Stimulated activated CD4-positive, alpha-beta T cell treated with anti-CD3 and anti-CD28 coated beads, Interleukin-1b, Interleukin-23, amount 100 ng/mL, for 1 hour (primary cell): ENCODE measurements at places on chromosomes 11 and 22.

- DNase-seq: no peak
Observed at GRCh38 chr11:134407923-134408322, 4.1 kb downstream of the B3GAT1 start.

GRCh38 chr11:3807909-3808860 is at the start of gene PGAP2:
TSS of gene PGAP2 (plus strand) at chr11:3808560. CDS start at chr11:3811260, 2,700 bp downstream.
- DNase-seq: no peak

- no peak for DNase-seq
Observed at GRCh38 chr11:35812828-35813227, 131.0 kb upstream of the LDLRAD3 start.

DNA sequence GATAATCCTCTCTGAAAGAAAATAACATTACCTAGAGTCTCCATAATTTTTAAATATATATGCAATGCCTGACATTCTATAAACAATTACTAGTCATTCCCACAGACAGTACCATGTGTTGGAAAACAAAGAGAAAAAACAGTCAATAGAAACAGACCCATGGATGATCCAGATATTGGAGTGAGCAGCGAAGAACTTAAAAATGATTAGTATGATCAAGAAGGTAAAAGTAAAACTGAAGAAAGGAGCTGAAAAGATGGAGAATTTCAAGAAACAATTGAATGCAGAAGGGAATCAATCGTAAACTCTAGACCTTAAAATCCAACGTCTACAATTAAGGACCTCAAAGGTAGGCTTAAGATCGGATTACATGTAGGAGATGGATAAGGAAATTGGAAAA is 330.6 kb downstream of the SHANK2 start:
- DNase-seq: no peak

- no peak for DNase-seq
Observed at GRCh38 chr22:39463931-39464390, 7.1 kb downstream of the MGAT3 start.

DNA sequence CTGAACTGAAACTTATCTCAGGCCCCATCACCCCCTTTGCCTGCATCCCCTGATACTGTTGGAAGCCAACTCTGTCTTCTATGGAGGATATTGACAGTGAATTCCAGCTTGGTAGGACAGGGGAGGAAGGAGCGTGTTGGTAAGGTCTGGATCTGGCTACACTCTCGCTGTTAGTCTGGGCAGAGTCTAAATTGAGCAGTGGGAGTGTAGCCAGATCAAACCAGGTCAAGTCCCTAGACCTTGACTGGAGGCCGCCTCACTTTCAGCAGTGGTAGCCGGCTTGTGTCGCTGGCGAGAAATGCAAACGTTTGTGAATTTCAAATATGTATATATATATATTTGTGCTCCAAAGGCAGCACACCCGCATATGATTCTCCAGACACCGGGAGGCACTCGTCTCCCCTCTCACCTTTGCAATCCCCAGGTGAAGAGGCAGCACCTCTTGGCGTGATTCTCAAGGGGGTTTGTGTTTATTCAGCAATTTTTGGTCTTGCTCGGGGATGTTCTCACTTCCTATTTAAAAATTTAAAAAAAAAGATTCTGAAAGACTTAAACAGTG is 26.7 kb downstream of the DHCR7 start:
- no peak for DNase-seq

- no peak for DNase-seq
Observed at GRCh38 chr11:31815711-31816467, 4.8 kb upstream of the PAX6 start.

GRCh38 chr11:10325277-10326011 is 20.6 kb downstream of the ADM start:
- no peak for DNase-seq

GRCh38 chr22:39446239-39446721 is 10.5 kb upstream of the MGAT3 start:
- DNase-seq: no peak

- DNase-seq: no peak
Observed at GRCh38 chr22:46878191-46878948, 115.9 kb downstream of the TBC1D22A start.

DNA sequence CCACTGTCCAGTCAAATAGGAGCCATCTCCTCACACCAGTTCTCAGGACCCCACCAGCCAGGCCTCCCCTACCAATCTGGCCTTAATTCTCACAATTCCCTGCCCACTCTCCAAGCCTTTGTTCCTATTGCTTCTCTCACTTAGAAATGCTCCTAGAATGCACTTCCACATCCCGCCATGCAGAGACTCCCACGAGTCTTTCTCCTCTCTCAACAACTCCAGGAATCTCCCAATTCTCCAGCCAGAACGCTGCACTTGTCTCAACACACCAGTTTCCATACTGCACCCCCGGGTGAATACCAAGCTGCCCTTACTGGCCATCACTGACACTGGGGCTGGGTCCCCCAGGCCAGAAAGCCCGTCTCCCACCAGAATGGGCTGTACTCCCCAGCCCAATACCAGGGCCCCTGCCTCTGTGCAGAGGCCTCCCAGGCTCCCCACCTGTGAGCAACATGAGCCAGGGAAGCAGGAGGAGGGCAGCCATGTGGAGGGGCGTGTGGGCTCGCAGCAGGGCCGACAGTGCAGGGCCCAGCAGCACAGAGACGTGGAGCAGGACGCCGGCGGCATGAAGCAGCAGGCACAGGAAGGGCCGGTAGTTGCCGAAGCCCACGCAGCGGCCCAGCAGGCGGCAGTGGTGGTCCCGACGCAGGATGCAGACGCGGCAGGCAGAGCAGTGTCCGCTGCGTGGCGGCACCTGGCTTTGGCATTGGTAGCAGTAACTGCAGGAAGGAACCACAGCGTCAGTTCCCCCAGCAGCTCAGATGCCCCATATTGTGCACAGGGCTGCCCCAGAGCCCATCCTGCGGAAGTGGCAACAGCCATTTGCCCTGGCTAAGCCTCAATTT is 2.4 kb downstream of the ZDHHC24 start:
- DNase-seq: no peak

- no peak for DNase-seq
Observed at GRCh38 chr11:9313648-9314290, 624 bp downstream of the TMEM41B start.

DNA sequence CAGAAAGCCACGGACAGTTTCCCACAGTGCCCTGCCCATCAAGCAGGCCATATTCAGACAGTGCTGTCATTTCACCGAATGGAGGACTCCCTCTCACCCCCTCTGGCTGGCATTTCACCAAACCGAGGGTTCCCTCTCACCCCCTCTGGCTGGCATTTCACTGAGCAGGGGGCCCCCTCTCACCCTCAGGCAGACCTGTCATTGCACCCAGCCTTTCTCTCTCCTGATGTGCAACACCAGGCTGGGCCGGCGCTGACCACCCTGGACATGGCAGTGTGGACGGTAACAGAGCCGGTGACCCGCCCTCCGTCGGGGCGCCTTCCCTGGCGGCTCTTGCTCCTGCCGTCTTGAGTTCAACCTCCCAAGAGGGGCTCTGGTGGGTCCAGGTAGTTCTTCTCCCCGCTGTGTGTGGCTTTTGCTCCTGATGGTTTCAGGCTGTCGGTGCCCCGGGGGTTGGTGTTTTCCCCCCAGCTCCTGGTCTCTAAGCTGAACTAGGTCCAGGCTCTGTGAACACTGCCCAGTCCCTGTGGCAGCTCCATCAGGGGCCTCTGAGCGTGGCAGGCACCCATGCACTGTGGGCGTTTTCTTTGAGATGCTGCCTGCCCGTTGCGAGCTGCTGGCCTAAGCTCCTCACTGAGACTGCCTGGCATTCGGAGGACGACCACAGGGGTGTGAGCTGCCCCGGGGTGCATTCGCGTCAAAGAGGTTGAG is 46.9 kb downstream of the SMIM38 start:
- DNase-seq: no peak

DNA sequence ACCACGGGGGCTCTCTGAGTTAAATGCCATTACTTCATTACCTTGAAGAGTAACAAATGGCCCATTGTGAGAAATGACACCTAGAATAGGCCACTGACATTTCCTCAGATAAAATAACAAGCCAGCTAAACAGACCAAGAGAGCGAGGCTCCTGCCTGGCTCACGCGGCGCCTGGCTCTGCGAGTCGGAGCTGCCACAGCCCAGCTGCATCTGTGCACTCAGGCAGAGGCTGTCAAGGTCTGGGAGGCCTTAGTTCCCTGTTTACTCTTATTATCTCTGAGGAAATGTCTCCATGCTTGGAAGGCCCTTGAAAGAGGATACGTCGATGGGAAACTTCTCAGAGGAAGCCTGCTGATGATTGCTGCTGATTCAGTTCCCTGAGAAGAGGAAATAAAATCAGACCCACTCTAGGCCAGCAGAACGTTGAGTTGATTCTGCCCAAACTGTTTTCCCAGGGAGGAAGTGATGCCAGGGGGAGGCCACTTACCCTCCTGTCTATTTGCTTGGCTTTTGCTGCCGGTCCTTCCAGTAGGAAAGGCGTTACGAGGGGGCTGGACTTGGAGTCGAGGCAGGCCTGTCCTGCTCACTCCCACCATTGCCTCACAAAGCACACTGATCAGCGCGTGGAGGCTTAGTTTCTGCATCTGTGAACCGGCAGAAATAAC is 208.8 kb downstream of the TBC1D22A start:
- DNase-seq: no peak

DNA sequence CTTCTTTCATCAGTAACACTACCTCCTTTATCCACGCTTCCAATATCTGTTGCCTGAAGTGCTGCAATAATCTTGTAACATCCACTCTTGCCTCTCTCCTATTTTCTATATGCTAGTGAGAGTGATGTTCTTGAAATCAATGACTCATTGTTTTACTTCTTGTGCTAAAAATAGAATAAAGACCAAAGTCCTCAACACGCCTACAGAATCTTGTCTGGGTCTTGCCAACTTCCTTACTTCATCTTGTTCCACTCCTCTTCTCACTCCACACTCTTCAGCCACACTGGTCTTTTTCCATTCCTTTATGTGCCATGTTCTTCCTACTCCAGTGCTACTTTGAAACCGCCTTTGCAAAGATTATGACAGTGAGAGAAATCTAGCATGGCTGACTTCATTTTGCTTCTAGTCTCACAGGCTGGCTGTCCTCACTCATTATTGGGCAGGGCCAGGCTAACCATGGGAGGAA is 136.4 kb downstream of the CCDC81 start:
- DNase-seq: no peak

DNA sequence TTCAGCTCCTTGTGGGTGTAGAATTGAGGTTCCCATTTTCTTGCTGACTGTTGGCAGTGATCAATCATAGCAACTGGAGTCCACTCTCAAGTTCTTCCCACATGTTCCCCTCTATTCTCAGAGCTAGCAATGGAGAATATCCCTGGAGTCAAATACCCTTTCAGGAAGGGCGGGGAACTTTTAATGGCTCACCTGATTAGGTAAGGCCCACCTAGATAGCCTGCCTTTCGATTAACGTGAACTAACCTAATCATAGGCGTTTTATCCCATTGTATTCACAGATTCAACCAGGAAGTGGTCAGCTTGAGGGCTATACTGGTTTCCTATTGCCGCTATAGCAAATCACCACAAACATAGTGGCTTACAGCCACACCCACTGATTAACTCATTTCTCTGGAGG is 7.1 kb upstream of the LRRC55 start:
- DNase-seq: no peak

- no peak for DNase-seq
Observed at GRCh38 chr11:71222318-71223080, 29.9 kb downstream of the SHANK2 start.
